Activated T-helper 1 cell treated with anti-CD3 and anti-CD28 coated beads, Interleukin-2, amount 50 U/mL, for 16 hours (primary cell): ENCODE measurements at places on chromosomes 16 and 17.

GRCh38 chr17:73062726-73063125 is 29.8 kb downstream of the SLC39A11 start:
- no peak for DNase-seq

DNA sequence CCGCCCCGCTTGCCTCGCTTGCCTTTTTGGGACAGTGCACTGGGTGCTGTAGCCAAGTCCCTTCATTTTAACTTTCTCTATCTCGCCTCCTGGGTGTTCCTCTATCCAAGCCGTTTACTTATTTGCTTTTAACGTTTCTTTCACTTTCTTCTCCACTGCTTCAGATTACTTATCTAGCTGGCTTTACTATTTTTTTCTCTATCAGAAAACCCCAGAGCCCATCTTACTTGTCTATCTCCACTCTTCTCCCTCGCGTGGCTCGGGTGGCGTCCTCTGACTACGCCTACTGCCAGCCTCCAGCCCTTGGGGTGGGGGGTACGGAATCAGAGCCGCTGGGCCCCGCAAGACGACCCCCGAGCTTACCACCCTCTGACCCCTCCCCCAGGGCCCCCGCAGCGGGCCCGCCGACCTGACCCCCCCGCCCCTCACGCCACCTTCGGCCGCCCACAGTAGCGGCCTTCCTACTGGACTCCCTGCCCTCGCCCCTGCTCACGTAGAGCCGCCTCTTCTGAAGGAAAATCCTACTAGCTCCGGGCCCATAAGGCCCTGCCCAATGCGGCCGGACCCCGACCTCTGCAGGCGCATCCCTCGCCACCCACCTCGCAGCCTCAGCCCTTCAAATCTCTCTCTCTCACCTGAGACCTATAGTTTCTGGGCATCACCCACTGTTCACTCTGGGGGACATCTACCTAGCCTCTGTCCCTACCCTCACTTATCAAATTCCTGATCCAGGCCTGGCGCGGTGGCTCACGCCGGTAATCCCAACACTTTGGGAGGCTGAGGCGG is 1.0 kb upstream of the SLC12A4 start:
- no peak for DNase-seq

DNA sequence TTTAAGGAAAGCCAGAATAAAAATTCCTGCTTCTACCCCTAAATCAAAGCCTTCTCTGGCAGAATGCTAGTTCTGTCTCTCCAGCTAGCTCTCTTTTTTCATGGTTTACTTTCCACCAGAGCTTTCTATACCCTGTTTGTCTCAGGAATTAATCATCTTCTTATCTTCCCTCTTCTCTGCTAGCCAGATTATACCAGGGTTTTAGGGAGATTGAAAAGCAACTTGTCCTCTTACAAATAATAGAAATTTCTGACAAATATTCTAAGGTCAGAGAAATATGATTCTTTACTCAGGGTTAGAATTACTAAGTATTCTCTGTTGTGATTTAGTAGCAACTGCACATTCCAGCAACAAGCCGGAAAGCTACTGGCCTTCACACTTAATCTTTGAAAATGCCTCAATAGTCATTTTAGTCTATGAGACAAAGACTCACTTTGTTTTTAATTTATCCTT is 166.4 kb downstream of the TANC2 start:
- DNase-seq = no peak

- DNase-seq = no peak
Measured at GRCh38 chr16:68378436-68379415, 67.9 kb downstream of the PRMT7 start.

GRCh38 chr17:66724581-66725341 is 110.2 kb upstream of the CACNG5 start:
- DNase-seq = no peak

DNA sequence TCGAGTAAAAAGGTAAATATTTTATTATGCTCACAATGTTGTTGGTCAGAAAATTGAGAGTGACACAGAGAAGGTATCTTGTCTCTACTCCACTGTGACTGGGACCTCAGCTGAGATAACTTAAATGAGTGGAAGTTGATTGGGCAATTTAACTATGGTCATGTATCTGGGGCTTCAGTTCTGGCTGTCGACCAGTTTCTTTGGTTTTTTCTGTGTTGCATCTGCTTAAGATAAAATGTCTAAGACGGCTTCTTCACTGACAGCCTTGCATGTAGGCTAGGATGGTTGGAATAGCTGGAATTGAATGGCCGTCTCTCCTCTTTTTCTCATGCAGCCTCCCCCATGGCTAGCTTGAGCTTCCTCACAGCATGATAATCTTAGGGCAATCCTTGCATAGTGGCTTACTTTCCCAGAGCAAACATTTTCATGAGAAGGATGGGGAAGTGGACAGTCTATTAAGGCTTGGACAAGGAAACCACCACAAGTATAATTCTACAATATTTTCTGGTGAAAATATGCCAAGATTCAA is 433.7 kb downstream of the KIF2B start:
- no peak for DNase-seq

DNA sequence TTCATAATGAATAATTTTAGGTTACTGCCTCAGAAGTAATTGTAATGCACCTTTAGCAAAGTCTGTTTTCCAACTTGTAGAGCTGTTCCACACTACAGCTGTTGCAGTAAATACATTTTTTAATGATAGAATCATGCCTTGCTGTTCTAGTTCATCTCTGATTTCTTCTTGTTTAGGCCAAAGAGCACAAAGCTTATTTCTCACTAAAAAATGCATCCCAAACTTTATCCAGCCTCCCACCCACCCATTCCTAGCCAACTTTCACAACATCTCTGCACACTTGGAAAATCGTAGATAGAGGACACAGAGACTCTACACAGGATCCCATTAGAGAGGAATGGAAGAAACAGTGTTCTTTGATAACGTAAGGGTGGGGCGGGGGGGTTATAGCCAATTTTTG is 252.2 kb upstream of the DYNLRB2 start:
- no peak for DNase-seq
